ENCODE measurements at places on chromosomes 4 and X.

DNA sequence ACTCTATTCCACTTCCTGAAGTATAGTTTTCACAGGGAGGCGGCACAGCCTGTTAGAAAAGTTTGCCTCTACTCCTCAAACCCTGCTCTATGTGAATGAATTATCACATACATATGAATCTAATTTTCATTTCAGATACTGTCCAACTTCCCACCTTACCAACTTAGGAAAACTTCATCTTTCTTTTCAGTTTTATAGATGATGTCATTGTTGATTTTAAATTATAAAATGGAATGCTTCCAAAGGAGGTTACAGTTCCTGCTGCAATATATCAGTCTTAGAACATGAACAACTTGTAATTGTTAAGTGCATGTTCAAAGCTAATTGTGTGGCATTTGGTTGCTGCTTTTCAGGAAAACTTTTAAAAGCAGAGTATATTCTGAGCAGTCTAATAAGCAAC lies 92.4 kb downstream of the NEUROG2 start:
- DNase-seq = no peak

DNA sequence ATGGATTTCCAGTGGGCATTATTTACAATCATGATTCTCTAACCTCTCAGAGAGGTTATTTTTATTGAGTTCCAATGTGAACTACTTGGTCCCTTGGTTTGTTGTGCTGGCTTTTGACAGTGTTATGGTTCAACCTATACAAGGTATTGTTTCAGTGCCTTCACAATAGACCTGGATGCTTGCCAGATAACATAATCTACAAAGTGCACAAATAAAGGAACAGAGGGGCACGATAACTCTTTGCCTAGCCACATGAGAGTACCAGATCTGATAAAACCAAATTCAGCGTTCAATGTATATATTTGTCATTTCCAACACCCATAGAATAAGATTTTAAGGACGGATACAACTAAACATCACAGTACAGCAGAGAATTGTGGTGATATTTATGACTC lies 120.8 kb downstream of the RASL11B start:
- no peak for DNase-seq

GRCh38 chr4:173565281-173565680 lies 35.3 kb upstream of the HAND2 start:
- DNase-seq = no peak

DNA sequence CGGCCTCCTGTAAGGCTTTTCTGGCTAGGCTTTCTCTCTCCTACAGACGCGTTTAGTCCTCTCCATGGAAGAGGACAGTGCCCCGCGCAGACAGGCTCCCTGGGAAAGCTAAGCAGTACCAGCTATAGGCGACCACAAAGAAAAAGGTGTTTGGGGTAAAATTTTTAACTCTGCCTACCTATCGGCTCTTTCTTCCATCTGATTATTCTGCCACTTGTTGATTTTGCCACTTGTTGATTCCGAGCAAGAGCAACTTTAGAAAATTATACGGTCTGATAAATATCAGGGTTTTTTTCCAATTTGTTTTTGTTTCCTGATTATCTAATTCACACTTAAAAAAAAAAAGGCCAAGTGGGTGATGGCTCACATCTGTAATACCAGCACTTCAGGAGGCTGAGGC lies 1600.5 kb upstream of the TENM3 start:
- DNase-seq = no peak

GRCh38 chrX:17481086-17481485 lies 106.1 kb downstream of the NHS start:
- DNase-seq = no peak

DNA sequence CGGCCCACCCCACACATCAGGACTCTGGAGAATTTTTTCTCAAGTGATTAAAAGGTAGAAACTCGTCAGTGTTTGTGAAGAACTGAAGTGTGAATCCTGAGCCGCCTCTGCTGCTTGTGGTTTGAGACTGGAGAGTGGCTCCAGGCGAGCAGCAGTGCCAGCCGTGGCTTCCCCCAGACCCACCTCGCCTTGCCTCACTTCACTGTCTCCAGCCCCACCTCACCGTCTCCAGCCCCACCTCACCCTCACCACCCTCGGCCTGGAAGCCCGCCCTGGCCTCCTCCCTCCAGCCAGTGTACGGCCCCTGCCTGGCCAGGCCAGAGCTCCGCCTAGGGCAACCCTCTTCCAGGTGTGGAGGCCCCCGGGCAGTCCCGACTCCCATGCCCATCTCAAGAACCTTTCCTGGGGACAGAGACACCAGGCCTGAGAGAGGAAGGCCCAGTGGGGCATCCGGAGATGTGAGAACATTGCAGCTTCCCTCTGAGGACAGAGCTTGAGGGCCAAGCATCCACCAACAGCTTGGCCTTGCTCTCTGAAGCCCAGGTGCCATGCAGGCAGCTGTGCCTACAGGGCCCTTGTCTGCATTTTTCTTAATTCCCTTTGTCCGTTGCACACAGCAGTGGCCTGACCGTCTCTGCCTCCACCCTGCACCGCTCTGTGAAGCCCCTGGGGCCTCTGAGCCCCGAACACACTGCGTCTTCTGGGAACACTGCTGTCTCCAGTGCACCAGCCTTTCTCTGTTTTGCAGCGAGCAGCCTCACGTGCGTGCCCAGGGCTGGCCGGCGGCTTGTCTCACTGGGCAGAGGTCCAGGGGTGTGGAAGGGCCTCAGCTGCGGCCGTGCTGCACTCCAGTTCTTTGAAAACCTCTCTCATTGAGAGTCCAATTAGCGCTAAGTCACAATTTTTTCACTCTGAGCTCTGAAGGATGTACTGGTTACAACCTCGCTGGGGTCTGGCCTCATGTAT lies 13.8 kb downstream of the SH3BP2 start:
- no peak for DNase-seq

- no peak for DNase-seq
These were observed 47.2 kb downstream of the SLC34A2 start for GRCh38 chr4:25702848-25703247.

DNA sequence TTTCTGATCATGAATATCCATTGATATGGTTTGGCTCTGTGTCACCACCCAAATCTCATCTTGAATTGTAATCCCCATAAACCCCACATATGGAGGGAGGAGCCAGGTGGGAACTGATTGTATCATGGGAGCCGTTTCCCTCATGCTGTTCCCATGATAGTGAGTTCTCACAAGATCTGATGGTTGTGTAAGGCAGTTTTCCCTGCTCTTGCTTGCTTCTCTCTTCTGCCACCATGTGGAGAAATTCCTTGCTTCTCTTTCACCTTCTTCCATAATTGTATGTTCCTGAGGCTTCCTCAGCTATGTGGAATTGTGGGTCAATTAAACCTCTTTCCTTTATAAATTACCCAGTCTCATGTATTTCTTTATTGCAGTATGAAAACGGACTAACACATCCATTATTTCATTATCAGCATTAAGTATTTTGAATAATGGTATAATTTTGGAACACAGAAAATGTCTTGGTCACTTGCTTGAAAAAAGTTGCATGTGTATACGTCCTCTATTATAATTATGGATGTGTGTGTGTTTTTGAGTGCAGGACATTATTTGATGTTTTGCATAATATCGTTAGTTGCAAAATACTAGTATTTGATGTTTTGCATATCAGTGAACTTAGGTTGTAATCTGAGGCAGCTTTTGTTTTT lies 334.6 kb downstream of the PCDH10 start:
- DNase-seq = peak; percentile 72

DNA sequence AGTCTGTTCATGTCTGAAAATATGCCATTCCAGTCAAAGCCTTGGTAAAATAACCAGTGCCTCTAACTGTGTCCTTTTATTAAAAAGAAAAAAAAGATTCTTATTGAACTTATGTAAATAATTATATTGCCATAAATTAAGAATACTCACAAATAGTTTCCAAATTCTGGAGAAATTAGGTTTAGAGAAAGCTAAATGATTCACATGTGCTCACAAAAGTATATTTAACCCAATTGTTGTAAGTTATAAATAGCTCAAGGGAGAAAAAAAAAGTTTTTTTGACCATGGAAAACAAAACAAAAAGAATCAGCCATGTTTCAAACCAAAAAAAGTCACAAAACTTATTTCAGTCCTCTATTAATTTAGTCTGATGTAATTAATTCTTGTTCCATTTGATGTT lies 25.3 kb upstream of the HERC6 start:
- no peak for DNase-seq

DNA sequence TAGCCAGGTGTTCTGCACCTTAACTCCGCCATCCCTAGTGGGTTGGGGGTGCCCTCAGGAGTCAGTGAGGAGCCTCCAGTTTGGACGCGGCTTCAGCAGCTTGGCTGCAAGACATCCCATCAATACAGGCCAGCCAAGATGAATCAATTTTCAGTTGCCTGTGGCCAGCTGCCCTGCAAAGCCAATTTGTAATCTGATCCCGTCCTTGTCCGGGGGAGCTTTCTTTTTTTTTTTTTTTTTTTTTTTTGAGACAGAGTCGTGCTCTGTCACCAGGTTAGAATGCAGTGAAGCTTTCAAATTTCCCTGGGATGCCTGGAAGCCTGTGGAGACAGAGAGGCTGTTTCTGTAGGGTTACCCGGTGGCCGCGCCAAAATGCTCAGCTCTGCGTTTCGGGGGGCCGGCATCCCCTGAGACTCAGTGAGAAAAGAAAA lies 192.5 kb downstream of the ASMT start:
- no peak for DNase-seq

GRCh38 chr4:8920289-8920965 lies 48.8 kb upstream of the HMX1 start:
- DNase-seq = no peak

DNA sequence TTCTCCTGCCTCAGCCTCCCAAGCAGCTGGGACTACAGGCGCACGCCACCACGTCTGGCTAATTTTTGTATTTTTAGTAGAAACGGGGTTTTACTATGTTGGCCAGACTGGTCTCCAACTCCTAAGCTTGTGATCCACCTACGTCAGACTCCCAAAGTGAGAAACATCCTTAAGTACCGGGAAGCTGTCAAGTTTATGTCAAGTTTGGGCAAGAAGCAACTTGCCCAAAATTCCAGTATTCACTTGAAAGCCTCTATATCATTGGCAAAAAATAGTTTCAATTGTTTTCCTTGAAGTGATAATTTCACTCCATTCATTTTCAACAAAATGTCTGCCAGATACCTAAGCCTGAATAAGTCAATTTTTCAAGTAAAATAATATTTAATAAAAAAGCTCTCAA lies 370.0 kb downstream of the FBXO8 start:
- DNase-seq = no peak

DNA sequence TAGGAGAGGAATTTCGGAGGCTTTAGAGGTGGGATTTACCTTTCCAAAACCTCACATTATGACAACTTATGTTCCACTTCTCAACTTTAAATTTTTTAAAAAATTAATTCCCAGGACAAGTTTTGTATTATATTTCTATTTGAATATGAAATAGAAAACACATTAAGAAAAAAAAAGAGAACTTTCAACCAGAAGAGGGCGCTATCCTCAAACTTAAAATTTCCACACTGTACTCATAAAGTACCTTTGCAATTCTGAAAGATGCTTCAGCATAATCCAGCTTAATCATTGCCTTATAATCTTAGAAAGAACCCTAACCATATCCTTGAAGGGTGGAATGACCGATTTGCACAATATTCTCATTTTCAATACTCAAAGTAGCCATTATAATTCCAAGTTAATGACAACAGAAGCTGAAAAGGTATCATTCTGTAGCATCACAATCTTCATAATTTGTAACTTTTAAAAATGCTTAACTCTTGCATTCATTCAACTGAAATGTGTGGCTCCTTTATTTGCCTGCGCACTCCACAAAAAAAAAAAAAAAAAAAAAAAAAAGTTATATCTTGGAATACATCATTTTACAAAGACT lies 158.0 kb downstream of the KCNIP4 start:
- DNase-seq = peak; percentile 64

DNA sequence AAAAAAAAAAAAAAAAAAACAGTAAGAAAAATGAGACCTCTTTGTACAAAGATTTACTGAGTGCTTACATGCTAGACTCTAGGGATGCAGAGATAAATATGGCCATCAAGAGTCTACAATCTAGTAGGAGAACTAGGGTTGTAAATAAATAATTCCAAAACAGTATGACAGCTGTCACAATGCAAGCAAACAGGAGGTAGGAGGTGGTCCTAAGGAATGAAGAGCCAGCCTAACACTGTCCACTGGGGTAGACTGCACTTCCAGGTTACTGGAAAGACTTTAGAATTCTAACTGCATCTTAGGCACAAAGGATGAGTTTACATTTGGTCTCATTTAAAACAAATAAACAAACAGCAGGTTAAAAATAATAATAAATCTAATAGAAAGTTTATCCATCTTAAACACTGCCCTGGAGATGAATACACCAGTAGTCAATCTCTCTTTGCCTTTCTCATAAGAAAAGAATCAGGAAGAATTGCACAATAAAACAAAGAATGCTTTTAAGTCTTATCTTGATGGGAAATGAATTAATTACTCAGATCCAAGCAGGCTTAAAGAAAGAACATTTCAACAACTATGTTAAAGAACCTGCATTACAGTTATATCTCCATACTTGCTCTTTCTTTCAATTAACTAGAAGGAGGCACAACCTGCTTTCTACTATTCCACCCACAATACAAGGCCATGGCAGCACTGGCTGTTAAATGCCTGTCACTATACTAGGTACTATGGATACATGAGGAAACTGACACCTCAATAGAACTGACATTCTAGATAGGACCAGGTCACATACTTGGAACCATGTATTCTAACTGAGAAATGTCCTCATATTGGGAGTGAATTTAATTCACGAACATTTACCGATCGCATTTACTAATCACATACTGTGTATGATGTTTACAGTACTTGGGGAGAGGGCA lies 12.7 kb downstream of the ADGRA3 start:
- DNase-seq = no peak

DNA sequence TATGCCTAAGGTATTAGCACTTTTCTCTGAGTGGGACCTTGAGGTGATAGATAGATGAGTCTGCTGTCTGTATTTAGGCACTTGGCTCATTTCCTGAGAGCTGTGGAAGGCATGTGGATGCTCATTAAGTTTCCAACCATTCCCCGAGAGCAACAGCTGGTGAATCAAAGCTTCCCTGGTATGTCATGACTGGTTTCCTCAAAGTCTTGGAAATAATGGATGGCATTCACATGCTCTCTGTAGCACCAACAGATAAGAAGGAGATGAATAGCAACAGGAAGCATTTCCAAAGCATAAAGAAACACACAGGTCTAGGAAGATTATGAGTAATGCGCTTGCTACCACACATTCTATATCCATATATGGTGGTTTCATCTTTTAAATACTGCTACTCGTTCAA lies 118.3 kb upstream of the ETNPPL start:
- no peak for DNase-seq

DNA sequence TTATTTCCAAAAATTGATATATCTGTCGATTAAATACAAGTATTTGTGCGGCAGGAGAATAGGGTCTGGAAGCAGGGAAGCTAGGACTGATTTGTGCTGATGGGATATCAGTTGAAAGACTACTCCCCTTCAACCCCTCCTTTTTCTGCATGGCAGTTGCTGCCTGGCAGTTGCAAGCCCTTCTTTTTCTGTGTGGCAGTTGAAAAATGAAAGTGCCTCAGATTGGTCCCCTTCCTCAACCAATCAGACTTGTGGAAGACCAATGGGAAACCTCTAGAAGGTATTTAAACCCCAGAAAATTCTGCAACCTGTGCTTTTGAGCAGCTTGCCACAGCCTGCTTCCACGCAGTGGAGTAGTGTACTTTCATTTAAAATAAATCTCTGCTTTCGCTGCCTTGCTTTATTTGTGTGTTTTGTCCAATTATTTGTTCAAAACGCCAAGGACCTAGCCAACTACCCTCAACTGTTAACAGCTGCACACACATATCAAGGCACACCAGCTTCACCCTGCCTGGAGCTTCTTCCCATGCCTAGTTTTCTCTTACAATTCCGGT lies 1.5 kb upstream of the TMA16 start:
- DNase-seq = no peak

Data from KBM-7 (cell line).